ENCODE measurements at places on chromosomes 13 and 19. TPM values are rescaled to one million over a fixed set of nuclear protein-coding genes. Genes with fewer than 3 reads are reported as not detected.

- DNase-seq: no peak
These were observed 10.2 kb downstream of the COLGALT1 start for GRCh38 chr19:17565611-17566010.

GRCh38 chr19:17095141-17095919 lies 19.8 kb downstream of the MYO9B start:
- no peak for DNase-seq

Gene PRODH2
- total RNA-seq: not detected

DNA sequence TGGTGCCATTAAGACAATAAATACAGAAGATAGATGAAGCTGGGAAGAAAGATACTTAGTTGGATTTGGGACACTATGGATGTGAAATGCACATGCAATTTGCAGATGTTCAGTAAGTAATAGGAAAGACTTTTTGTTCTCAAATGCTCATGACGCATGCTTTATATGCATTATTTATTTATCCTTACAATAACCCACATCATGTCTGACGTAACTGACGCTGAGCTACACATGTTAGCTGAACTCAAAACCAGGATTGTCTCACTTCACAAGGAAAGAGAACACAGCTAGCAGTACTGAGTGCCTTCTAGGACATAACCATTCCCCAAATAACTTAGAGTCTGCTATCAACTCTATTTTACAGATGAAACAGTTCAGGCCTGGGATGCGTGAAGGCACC lies 463.4 kb downstream of the FGF9 start:
- DNase-seq: no peak

- peak; percentile 64 for DNase-seq
These were observed 6.7 kb upstream of the ZNF761 start for GRCh38 chr19:53424968-53425597.

DNA sequence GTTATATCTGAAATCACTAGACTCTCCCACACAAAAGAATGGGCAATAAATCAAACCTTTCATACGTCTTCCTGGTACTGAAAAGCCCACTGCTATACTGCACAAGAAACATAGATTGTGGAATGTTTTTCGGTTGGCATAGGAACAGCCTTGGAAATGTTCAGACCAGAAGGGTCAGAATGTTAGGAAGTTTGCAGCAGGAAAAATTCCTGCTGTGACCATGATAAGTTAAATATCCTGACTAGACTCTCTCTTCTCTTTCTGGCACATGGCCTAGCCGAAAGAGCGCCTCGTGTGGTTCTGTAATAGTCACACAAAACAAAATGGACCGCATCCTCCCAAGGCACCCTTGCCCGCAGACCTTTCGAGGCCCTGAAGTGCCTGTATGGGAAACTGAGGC lies 427.2 kb downstream of the COG6 start:
- no peak for DNase-seq
